ENCODE measurements at places on chromosomes 7 and 10. TPM values are rescaled to one million over a fixed set of nuclear protein-coding genes. Genes with fewer than 3 reads are reported as not detected.

Gene KIAA1217
- not detected for total RNA-seq

DNA sequence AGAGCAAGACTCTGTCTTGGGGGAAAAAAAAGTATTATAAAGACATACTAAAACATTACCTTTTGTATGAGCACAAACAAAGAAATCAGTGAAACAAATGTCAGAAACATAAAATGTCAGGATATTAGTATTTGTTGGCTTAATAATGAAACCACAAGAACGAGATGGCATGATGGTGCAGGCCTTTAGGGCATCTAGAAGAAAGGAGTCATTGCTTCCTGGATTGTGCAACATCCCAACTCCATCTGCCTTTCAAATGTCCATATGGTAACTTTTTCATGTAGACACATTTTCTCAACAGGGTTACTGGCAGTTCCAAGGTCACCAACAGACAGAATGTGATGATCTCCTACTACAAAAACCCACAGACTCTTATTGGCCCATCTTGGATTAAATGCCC, 96.6 kb downstream of the ZNF248 start:
- no peak for DNase-seq
- no peaks in the 10 kb centered on the region for H3K4me1 ChIP-seq
- no peak overlapping the region for H3K4me3 ChIP-seq
- no peaks in the 10 kb centered on the region for H3K27me3 ChIP-seq
- no peak overlapping the region for H3K27ac ChIP-seq

DNA sequence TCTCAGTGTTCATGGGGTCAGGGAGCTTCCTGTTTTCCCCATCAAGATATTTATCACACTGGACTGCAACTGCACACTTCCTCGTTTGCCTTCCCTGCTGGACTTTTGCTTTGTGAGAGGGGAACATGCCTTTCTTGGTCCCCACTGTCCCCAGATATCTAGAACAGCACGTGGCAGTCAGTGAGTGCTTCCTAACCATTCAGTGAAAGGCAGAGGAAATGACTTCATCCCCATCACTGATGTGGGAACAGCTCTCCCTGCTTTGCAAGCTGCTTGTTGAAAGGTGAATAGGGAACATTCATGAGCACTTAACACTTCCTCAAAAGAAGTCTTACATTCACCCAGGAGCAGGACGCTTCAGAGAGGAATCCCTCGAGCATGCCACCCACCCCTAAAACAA, 135.4 kb downstream of the MYOF start:
- no peak overlapping the region for H3K4me3 ChIP-seq
- H3K36me3 ChIP-seq: no peaks in the 10 kb centered on the region
- peaks cover 6% of the 10 kb centered on the region for H3K4me1 ChIP-seq

DNA sequence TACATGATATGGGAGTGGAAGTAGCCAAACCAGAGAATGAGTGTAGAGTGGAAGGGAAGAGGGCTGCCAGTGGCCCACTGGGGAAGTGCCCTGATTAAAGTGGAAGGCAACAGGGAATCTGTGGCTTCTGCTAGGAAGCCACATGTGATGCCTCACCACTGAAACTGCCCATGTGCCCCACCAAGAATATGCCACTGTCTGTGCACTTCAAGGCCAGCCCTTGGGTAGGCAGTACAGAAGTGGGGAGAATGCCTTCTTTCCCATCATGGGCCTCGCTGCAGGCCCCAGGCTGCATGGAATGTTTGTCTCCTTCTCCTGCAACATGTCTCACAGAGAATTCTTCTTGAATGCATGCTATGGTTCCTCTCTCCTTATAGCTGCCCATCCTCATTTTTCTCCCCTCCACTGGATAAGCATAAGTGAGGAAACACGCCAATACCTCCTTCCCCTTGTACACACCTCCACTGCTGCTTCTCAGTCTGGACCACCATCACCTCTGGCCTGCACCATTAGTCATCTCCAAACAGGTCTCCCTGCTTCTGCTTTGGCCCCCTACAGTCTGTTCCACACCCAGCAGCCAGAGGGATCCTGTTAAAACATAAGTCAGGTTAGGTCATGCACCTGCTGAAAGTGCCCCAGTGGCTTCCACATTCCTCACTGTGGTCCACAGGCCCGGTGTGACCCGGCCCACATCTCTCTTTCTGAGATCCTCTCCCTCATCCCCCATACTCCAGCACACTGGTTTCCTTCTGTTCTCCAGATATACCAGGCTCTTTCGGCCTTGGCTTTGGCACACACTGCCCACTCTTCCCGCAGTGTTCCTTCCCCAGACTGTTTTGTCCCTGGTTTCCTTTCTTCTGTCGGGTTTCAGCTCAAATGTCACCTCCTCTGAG, 37.1 kb downstream of the SNX10 start:
- DNase-seq: no peak
- peak overlapping the region; percentile 11 for H3K27ac ChIP-seq
- peaks cover 9% of the 10 kb centered on the region for H3K4me1 ChIP-seq
- no peaks in the 10 kb centered on the region for H3K27me3 ChIP-seq

Measured in activated naive CD8-positive, alpha-beta T cell treated with anti-CD3 and anti-CD28 coated beads, Interleukin-2, amount 10 ng/mL, durations not matched to agents 7 days and 5 days (primary cell).